ENCODE measurements at places on chromosomes 1 and 21.

DNA sequence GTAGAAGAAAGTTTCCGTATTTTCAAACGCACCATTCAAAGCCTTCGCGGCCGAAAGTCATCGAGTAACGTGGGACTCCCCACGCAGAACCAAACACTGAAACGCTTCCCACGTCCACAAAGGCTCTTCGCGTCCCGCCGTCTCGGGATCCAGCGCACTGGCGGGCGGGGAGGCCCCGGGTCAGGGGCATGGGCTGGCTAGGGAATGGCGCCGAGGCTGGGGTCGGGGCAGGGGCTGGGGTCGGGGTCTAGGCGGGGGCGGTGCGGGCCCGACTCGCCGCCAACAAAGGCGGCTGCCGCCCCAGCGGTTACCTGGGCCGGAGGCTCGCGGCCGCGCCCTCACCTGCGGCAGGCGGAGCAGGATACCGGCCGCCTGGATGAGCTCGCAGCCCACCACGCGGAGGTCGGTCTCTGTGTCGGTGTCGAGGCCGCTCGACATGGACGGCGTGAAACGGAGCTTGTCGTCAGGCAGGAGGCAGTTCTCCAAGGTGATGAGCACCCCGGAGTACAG lies 403 bp downstream of the CCNL2 start:
- no peak for DNase-seq

GRCh38 chr1:3249231-3249630 lies 180.2 kb downstream of the PRDM16 start:
- DNase-seq = no peak

DNA sequence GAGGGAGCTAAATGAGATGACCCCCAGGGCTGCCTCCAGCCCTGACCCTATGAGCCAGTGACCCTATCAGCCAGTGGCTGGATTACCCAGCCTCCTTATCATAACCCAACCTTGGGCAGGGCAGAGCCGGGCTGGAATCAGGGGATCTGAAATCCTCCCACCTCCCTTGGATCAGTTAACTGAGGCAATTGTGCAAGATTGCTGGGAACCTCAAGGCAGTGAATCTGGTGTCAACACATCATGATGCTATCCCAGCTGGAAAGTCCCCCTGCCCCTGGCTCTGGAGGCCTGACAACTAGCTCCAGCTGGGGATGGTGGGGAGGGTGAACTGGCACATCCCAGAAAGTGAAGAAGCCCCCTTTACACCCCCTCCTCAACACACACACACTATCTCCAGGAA lies 6.4 kb upstream of the TSPAN1 start:
- DNase-seq = no peak

DNA sequence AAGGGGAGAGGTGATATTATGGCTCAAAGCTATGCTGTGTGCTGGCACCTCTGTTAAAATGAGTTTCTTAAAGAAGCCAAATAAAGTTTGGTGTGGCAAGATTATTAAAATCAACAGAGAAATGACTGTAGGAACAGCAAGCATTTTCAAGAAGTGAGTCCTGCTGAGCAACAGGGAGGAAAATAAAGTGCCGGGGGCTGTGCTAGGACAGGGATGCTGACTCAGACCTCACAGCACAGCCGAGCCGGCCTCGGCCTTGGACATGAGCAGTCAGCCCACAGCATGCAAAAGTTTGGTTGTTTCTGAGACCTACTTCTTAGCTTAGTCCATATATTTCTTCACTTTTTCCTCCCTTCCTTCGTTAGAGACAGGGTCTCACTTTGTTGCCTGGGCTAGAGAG lies 19.2 kb downstream of the CNIH3 start:
- DNase-seq = no peak
